Stimulated activated CD8-positive, alpha-beta memory T cell treated with anti-CD3 and anti-CD28 coated beads, Interleukin-15, amount 100 ng/mL, for 1 hour (primary cell): ENCODE measurements at places on chromosomes 7 and 10.

DNA sequence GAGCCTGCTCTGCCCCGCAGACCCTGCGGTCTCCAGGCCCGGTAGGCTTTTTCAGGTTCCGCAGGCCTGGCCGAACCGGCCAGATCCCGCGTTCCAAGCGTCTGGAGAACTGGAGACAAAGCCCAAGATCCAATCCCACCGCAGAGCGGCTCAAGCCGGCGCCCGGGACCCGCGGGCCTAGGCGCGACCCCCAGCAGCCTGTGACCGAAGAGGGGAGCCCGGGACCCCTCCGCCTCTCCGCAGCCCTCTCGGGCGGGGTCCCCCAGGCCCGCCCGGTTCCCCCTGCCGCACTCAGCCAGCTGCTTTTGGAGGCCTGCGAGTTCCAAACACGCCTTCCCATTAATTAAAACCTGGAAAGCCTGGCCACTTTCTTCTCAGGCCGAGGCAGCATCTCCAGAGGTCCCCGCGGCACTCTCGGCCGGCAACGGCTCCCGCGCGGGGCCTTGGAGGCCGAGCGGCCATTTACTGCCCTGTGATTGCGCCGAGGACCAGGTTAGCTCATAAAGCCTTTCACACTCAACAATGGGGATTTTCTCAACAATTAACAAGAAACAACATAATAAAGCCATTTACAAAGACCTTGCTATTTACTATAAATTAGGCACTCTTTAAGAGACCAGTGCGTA is 16.7 kb downstream of the SKIDA1 start:
- DNase-seq, result no peak

DNA sequence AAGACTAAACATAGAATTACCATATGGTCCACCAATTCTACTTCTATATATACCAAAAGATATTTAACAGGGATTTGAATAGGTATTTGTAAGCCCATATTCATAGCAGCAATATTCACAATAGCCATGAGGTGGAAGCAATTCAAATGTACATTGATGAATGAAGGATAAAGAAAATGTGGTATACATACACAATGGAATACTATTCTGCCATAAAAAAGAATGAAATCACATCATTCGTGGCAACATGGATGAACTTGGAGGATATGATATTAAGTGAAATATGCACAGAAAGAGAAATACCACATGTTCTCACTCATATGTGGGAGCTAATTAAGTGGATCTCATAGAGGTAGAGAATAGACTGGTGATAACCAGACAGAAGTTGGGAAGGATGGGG is 34.1 kb upstream of the GPR22 start:
- no peak for DNase-seq

DNA sequence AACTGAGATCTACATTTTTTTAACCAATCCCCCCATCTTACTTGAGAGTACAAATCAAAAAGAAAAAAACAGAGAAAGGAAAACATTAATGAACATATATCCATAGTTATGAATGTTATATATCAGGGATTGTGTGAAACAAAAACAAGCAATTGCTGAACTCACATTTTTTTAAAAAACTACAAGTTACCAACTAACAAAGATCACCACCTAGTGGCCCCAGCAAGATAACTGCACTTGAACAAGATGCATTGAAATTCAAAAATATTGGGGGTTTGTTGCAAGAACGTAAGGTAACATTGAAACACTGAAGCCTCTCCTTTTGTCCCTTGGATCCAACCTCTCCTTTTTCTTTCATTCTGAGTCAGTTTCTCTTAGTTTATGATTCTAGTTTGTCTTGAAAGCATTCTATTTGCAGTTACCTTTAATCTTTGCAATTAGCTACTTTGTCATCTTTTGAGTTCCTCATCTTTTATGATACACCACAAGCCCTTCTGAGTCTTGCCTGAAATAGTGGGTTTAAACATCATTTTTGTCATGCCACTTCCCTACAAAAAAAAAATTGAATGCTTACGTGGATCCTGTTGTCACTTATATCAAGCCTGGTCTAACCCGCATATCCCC is 87.3 kb upstream of the TES start:
- DNase-seq, result no peak

DNA sequence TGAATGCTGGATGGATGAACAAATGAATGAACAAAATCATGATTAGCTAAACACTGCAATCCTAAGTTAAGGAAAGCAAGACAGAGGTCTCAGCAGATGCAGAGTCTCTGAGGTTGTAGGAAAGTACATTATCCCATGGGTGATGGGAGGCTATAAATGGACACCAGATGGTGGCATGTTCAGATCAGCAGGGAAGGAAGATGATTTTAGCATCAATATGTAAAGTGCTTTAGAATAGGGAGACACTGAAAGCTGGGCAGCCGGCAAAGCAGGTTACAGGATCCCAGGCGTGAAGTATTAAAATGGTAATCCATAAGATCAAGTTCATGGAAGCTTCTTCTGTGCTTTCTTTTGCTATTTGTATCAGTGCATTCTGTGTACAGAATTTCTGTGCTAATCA is 7.9 kb upstream of the RAPGEF5 start:
- DNase-seq, result no peak

GRCh38 chr7:152144557-152145245 is 119.2 kb downstream of the GALNT11 start:
- DNase-seq, result no peak

GRCh38 chr7:98194672-98195457 is 16.4 kb upstream of the BHLHA15 start:
- DNase-seq, result no peak

- no peak for DNase-seq
These were observed 4.0 kb downstream of the ITGA8 start for GRCh38 chr10:15715619-15716227.

GRCh38 chr10:109428775-109429491 is 494.4 kb downstream of the XPNPEP1 start:
- DNase-seq, result no peak

DNA sequence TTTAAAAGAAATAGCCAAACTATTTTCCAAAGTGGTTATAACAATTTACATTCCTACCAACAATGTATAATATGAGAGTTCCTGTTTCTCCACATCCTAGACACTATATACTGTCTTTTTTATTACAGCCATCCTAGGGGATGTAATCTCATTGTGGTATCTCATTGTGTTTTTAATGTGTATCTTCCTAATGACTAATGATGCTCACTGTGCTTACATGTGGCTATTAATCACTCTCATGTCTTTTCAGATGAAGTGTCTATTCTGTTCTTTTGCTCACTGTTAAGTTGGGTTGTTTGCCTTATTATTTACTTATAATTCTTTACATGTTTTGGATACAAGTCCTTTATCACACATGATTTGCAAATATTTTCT is 71.8 kb downstream of the ZNF438 start:
- no peak for DNase-seq
